ENCODE measurements at places on chromosomes 3 and 15. TPM values are rescaled to one million over a fixed set of nuclear protein-coding genes. Genes with fewer than 3 reads are reported as not detected.

The POPDC2 gene
- polyA plus RNA-seq, result 6.0 TPM

The CYFIP1 gene
- 106 TPM for polyA plus RNA-seq

DNA sequence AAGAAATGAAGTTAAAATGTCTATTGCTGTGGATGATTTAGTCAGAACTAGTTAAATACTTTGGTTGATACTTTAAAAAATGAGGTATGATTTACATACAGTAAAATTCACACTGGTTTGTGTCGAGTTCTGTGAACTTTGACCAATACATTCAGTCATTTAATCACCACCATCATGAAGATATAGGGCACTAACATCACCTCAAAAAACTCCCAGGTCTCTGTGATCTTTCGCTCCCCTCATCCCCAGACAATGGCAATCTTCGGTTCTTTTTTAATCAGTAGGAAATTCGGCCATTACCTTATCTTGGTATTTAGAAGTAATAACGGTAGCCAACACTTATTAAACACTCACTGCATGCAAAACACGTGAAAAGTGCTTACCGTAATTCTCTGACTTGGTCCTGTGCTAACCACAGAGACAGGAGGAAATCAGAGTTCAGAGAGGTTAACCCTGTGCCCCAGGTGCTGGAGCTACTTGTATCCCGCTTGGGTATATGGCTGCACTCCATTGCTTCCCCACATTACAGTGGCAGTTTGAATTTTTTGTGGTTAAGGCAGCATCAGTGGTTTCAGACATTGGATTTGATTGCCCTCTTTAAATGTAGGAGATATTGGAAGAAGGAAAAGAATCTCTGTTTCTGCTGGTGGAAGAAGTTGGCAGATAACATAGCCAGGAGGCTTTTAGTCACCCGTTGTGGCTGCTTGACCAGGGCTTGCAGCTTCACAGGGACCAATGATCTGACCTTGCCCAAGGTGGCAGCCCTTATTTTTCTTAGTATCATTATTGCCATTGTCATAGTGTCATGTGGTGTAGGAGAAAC lies 4.2 kb downstream of the PLCL2 start:
- no peak for DNase-seq

DNA sequence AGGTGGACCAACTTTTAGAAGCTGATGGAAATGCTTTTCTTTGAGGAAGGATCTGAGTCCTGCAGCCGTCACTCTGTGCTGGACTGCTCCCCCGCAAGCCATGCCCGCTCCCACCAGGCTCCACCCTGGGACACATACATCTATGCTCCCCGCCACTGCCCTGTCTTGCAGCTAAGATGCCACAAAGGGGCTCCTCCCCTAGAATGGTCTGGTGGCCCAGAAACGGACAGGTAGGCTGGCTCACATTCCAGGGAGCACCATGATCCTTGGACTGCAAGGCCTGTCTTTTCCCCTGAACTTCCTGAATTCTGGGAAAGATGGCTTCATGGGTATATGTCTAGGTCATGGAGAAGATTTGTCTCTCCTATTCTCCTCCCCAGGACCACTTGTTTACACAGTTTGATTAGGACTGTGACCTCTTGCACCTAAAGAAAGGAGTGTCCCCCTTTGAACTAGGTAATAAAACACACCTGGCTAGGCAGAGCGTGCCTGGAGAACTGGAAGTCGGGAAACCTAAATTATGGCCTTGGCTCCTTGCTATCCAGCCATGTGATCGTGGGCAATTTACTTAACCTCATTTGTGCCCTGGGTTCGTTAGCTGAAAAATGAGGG lies 220.9 kb upstream of the BHLHE40 start:
- no peak for DNase-seq

The CLRN1 gene
- not detected for polyA plus RNA-seq

The GJD2 gene
- not detected for polyA plus RNA-seq

GRCh38 chr15:41790169-41790568 lies 15.9 kb downstream of the MAPKBP1 start:
- DNase-seq, result no peak

GRCh38 chr3:188385295-188385694 lies 231.3 kb downstream of the LPP start:
- no peak for DNase-seq

DNA sequence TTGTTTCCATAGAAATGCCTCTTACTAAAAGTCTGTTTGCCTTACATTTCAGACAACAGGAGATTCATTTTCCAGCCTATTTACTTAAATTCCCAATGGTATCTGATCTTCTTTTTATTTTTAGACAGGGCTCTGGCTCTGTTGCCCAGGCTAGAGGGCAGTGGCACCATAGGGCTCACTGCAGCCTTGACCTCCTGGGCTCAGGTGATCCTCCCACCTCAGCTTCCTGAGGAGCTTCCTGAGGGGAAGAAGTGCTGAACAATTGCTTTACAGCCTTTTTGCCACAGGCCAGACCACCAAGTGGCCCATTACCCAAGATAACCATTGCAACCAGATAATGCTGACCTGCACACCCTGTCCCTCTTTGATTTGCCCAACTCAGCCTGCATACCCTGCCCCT lies 126.3 kb downstream of the PLCH1 start:
- no peak for DNase-seq

GRCh38 chr3:13621381-13622221 lies 72.7 kb downstream of the FBLN2 start:
- no peak for DNase-seq

The SPATA12 gene
- polyA plus RNA-seq, result 0.14 TPM

- DNase-seq, result no peak
These were observed 322.3 kb upstream of the SUCLG2 start for GRCh38 chr3:67976663-67977062.

DNA sequence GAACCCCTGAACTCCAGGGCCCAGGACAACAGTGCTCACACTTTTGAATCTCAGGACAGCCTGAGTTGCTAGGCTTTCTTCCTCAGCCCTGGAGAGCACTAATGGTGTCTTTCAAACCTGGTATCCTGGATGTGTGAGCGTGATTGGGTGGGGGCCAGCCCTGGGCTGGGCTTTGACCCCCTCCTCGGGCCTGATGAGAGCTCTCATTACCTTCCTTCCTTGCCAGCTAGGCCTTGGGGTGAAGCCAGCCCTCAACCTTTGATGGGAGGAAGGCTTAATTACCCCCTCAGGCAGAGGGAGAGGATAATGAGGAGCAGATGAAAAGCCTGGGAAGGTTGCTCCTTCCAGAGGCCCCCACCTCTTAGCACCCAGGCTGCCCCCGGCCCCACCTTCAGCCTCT lies 31.1 kb upstream of the INSYN1 start:
- no peak for DNase-seq

DNA sequence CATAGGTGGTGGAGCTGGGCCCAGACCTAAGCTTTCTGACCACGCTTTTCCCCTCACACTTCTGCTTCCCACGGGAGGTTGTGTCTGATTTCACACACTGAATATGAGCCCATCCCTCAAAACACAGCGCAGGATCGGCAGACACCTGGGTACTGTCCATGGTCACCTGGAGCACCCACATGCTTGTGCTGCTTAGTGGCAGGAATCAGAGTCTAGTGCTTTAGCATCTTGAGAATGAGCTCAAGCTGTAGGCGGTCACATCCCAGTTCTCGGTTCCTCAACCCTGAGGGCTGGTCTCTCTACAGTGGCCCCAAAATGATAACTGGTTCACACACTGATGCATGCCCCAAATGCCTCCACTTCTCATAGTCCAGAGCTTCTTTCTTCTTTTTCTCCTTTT lies 111.0 kb downstream of the SEMA5B start:
- no peak for DNase-seq

DNA sequence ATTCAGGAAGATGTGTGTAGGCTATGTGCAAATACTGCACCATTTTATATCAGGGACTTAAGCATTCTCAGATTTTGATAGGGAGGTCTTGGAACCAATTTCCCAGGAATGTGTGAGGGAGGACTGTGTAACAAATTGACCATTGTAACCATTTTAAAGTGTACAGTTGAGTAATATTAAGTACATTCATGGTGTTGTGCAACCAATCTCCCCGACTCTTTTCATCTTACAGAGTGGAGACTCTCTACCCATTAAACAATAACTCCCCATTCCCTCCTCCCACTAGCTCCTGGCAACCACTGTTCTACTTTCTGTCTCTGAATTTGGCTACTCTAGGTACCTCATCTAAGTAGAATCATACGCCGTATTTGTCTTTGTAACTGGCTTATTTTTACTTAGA lies 5.1 kb downstream of the RCN2 start:
- DNase-seq, result no peak

The LZTFL1 gene
- 58.8 TPM for polyA plus RNA-seq

The ROBO2 gene
- polyA plus RNA-seq, result 92.2 TPM

The GATM gene
- 252 TPM for polyA plus RNA-seq

The SAMMSON gene
- polyA plus RNA-seq, result 0.25 TPM

DNA sequence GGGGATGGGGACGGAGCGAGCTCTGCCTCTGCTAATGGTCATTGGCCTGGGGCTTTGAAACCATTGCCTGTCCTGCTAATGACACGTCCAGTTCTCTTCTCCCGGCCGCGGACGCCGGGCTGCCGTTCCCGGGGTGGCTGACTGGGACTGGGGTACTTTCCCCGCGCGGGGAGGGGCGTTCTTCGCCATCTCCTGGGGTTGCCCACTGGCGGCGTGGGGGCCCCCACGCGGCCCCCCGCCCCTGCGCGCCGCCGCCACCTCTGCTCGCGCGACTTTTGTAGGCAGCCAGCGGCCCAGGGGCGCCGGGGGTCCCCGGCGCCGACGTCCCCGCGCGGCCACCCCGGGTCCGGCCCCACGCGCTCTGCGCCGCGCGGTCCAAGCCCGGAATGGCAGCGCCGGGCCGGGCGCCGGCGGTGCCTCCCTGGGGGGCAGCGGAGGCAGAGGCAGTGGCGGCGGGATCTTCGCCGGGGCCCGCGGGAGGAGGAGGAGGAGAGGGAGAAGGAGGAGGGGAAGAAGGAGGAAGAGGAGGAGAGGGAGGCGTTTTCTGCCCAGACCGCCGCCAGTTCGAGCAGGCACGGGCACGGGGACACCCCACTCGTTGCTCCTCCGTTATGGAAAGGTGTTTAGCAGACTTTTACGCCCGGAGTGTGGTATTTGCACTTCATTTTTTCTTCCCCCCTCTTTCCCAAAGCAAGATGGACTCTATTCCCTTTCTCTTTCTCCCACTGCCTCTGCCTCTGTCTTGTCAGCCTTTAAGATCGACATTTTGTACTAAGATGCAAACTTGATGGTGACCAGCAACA lies 2.3 kb downstream of the BBX start:
- no peak for DNase-seq

The SUCNR1 gene
- polyA plus RNA-seq, result 14.9 TPM

The CLDN16 gene
- 43.5 TPM for polyA plus RNA-seq

- no peak for DNase-seq
These were observed 213.9 kb upstream of the PFN2 start for GRCh38 chr3:150184426-150185071.

- DNase-seq, result no peak
These were observed 716 bp upstream of the KLHL24 start for GRCh38 chr3:183634707-183635106.

- DNase-seq, result no peak
These were observed 10.6 kb downstream of the IREB2 start for GRCh38 chr15:78448441-78449219.

DNA sequence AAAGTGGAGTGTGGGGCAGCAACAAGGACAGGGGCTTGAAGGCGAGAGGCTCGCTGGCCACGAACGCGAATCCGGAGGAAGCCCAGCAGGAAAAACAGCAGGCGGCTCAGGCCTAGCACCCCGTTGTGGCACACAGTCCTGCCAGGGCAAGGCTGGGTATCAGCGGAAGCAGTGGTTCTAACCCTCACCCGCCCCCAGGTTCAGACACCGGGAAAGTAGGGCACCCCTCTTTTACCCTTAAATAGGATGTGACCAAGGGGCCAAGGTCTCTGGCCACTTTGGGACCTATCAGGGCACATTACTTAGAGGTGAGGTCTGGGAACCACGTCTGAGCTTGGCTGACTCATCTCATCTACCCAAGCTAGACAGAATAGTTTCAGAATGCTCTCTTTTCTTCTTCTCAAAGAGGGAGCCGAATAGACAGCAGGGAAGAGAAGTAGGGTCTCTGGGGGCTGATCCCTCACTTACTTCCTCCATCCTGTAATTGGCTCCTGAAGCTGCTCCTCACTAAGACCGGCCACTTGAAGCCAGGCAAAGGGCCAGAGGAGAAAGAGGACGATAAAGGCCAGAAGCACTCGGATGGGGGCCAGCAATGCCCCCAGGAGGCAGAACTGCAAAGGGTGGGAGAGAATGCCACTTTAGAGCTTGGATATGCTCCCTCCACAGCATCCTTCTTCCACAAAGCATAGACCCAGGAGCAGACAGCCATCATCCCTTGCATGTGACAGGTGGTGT lies 1.7 kb downstream of the LPCAT4 start:
- DNase-seq, result no peak

The P4HTM gene
- 53.6 TPM for polyA plus RNA-seq

DNA sequence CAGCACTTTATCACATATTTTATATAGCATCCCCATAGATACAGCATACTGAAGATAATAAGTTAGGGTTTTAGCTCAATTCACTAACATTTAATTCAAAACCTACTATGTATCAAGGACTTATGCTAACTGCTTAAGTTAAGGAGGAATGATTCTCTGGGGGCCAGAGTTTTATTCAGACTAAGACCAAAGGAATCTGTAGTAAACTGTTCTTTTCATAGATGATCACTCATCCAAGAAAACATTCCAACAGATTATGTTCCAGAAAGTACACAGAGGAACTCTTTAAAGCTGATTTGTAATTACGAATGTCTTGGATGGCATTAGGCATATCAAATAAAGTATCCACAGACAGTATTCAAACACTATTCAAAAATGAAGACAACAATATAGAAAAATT lies 226.4 kb downstream of the SCAPER start:
- no peak for DNase-seq

The THBS1 gene
- polyA plus RNA-seq, result 190 TPM

The CFAP91 gene
- polyA plus RNA-seq, result 37.4 TPM

DNA sequence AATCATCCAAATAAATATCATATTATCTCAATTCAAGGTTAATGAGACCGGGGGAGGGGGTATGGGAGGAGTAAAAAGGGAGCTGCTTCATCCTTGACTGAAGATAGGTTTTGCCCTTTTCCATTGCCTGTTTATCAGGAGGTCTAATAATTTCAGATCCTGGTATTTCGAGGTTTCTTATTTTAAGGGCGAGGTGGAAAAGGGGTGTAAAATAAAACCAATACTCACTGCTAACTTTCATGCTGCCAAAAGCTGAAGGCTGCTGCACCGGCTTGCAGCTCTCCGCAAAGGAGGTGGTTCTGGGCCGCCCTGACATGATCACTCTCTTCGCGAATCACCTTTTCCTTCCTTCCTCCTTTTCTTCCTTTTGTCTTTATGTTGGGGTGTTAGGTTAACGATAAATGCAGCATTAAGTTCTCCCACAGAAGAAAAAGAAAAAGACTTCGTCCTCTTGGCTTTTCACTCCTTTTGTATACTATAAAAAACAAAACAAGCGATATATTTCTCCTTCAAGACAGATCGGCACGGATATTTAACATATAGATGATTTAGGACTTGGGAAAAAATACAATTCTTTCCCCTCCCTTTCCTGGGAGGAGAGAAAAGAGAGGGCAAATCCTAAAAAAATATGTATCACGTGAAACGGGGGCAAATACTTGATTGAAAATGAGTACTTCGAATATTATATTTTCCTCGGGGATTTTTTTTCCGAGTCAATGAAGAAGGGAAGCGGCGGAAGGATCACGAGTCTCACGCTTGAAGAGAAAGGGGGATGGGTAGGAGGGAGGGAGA lies 932 bp downstream of the GSK3B start:
- peak; percentile 75 for DNase-seq

GRCh38 chr3:9251055-9251786 lies 1.8 kb upstream of the SRGAP3 start:
- DNase-seq, result no peak

- no peak for DNase-seq
These were observed 14.2 kb upstream of the TSEN2 start for GRCh38 chr3:12470111-12470510.

- peak; percentile 71 for DNase-seq
These were observed 82.6 kb upstream of the GCNT3 start for GRCh38 chr15:59528961-59529402.
